B cell (primary cell): ENCODE measurements at places on chromosomes 7 and 10. TPM values are rescaled to one million over a fixed set of nuclear protein-coding genes. Genes with fewer than 3 reads are reported as not detected.

Gene PLEKHS1
- total RNA-seq: not detected in 2 replicates

Gene OR9A2
- total RNA-seq: not detected in 2 replicates

Gene CTAGE8
- total RNA-seq: 1.3 and 1.4 TPM in 2 replicates

Gene GPR15LG
- total RNA-seq: not detected in 2 replicates

Gene SPDYE1
- 0.10 TPM in 1 of 2 replicates, not detected in the other for total RNA-seq

Gene XRCC2
- 1.2 and 1.5 TPM in 2 replicates for total RNA-seq

Gene MLXIPL
- not detected in 2 replicates for total RNA-seq

Gene CPED1
- total RNA-seq: 0.44 TPM in 1 of 2 replicates, not detected in the other

Gene CCL24
- total RNA-seq: not detected in 2 replicates

Gene CALY
- not detected in 2 replicates for total RNA-seq

Gene ELFN1
- 0.07 and 0.12 TPM in 2 replicates for total RNA-seq
